ENCODE measurements at places on chromosomes 5 and 9. TPM values are rescaled to one million over a fixed set of nuclear protein-coding genes. Genes with fewer than 3 reads are reported as not detected.

Gene SLC25A2
- total RNA-seq, result 0.72 TPM

Gene ZNF300
- total RNA-seq, result 12.4 TPM

Gene GRIA1
- 1.2 TPM for total RNA-seq

Gene CD74
- total RNA-seq, result 6.3 TPM

Gene DMRT3
- total RNA-seq, result not detected

Gene IL13
- not detected for total RNA-seq

Gene APC
- total RNA-seq, result 48.4 TPM

Gene TGFBI
- total RNA-seq, result 4.6 TPM

Gene HRH2
- 1.7 TPM for total RNA-seq

Gene INSL6
- total RNA-seq, result not detected

DNA sequence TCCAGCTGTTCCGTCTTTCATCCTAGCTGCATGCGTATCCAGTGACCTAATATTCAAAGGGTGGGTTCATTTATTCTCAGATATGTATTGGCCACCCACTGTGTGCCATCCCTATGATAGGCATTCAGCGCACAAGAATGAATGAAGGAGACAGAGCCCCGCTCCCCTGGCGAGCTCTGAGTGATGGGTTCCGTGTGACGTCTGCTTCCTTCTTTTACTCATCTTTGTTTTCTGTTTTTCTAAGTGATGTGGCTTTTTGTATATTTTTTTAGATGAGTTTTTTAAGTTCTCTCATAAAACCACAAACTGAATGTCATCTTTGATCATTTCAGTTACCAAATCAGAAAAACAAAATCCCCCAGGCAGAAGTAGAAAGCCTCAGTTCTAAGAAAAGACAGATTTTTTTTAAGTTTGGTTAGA, 168.3 kb upstream of the OTULINL start:
- peaks cover 29% of the 10 kb centered on the region for H3K4me1 ChIP-seq
- no peak overlapping the region for H3K4me3 ChIP-seq
- no peak for DNase-seq
- peak overlapping the region; percentile 53 for H3K27ac ChIP-seq

GRCh38 chr9:70817311-70817710, 304.1 kb downstream of the TRPM3 start:
- no peak overlapping the region for H3K27ac ChIP-seq
- H3K36me3 ChIP-seq, result no peaks in the 10 kb centered on the region
- peaks cover 16% of the 10 kb centered on the region for H3K4me1 ChIP-seq
- H3K27me3 ChIP-seq, result no peaks in the 10 kb centered on the region
- DNase-seq, result no peak

DNA sequence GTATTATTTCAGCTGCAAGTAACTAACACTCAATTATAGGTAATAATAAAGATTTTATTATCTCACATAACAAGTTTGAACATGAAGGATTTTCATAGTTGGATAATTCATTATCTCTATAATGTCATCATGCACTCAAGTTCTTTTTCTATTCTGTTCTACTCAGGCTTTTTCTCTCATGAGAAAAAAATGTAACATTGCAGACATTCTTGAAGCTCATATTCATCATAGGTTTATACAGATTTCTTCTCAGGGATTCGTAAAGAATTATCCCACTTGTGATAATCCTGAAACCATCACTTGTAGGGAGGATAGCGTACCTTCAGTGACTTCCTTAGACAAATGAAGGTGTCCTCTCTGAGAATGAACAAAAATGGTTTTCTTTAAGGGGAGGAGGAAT, 150.3 kb downstream of the XRCC4 start:
- H3K4me3 ChIP-seq, result no peak overlapping the region
- H3K4me1 ChIP-seq, result no peaks in the 10 kb centered on the region
- H3K27me3 ChIP-seq, result no peaks in the 10 kb centered on the region
- H3K36me3 ChIP-seq, result no peaks in the 10 kb centered on the region
- no peak overlapping the region for H3K27ac ChIP-seq
- no peak for DNase-seq

- DNase-seq, result no peak
- peak overlapping the region; percentile 3 for H3K27ac ChIP-seq
- peaks cover 15% of the 10 kb centered on the region for H3K4me1 ChIP-seq
- H3K27me3 ChIP-seq, result peaks cover 26% of the 10 kb centered on the region
- H3K4me3 ChIP-seq, result peak overlapping the region; percentile 62
- H3K36me3 ChIP-seq, result peaks cover 6% of the 10 kb centered on the region
Observed at GRCh38 chr9:36140086-36141084, 3.9 kb downstream of the GLIPR2 start.

- H3K27ac ChIP-seq, result no peak overlapping the region
- no peaks in the 10 kb centered on the region for H3K27me3 ChIP-seq
- DNase-seq, result peak; percentile 9
- peaks cover 2% of the 10 kb centered on the region for H3K36me3 ChIP-seq
- peaks cover 5% of the 10 kb centered on the region for H3K4me1 ChIP-seq
Observed at GRCh38 chr9:112819635-112820496, 69.3 kb downstream of the SNX30 start.

GRCh38 chr9:88339317-88339716, 48.9 kb upstream of the SPIN1 start:
- no peaks in the 10 kb centered on the region for H3K36me3 ChIP-seq
- H3K27ac ChIP-seq, result peak overlapping the region; percentile 35
- DNase-seq, result no peak
- H3K4me3 ChIP-seq, result no peak overlapping the region
- no peaks in the 10 kb centered on the region for H3K27me3 ChIP-seq

GRCh38 chr9:38094165-38094564, 25.1 kb upstream of the SHB start:
- H3K27me3 ChIP-seq, result peaks cover 1% of the 10 kb centered on the region
- no peak for DNase-seq
- no peaks in the 10 kb centered on the region for H3K36me3 ChIP-seq

DNA sequence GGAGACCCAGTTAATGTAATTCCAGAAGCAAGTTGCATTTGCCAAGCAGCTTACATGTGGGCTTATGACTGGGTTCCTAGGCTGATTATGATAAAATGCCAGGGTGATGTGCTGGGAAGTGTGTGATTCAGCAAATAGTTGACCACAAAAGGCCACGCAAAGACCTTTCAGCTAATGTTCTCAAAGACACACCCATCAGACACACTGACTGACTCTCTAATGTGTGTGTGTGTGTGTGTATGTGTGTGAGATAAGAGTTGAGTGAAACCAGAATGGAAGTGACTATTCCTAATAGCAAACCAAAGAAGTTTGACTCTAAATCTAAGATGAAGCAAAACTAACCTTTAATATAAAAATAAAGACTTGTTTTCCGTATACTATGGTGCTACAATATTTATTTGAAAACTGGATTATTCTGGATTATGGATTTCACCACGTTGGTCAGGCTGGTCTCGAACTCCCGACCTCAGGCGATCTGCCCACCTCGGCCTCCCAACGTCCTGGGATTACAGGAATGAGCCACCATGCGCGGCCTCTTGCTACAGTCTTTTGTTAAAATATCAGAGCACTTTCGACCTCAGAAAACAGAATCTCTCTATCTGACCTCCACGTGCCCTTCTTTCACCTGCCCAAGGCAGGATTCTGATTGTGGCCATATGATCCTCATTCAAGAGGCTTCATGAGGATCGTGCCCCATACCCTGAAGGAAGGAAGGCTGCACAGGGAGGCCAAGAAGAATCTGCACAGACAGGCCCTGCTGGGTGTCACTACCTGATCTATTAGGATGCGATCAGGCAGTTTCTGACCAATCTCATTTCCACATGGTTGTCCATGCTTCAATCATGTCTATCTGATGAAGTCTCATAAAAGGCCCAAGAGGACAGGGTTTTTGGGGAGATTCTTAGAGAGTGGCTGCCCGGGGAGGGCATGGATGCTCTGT, 75.6 kb downstream of the USP20 start:
- H3K36me3 ChIP-seq, result peaks cover 16% of the 10 kb centered on the region
- H3K27ac ChIP-seq, result no peak overlapping the region
- no peak for DNase-seq
- H3K4me3 ChIP-seq, result no peak overlapping the region
- H3K27me3 ChIP-seq, result no peaks in the 10 kb centered on the region
- H3K4me1 ChIP-seq, result no peaks in the 10 kb centered on the region

DNA sequence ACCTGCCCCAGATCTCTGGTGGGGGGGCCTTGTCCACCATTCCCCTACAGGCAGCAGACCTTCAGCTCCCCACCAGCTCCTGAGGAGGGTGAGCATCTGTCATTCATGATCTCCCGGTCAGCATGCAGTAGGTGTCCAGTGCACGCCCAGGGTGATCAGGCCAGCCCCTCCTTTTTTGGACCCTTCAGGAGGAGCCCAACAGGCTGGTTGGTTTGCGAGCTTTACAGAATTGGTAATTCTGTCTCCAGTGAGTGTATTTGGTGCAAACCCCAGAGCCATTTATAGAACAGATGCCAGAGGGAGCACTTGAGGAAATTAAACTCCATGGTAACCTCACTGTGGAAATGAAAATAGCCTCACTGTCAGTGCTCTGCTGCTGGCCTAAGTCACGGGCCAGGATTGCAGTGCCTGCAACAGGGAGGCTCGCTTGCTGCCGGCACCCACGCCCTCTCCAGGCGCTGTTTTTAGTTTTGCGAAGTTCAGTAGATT, 23.4 kb downstream of the WNK2 start:
- peak overlapping the region; percentile 21 for H3K27ac ChIP-seq
- H3K4me3 ChIP-seq, result peak overlapping the region; percentile 27
- DNase-seq, result no peak
- no peaks in the 10 kb centered on the region for H3K27me3 ChIP-seq
- no peaks in the 10 kb centered on the region for H3K36me3 ChIP-seq
- H3K4me1 ChIP-seq, result peaks cover 53% of the 10 kb centered on the region

DNA sequence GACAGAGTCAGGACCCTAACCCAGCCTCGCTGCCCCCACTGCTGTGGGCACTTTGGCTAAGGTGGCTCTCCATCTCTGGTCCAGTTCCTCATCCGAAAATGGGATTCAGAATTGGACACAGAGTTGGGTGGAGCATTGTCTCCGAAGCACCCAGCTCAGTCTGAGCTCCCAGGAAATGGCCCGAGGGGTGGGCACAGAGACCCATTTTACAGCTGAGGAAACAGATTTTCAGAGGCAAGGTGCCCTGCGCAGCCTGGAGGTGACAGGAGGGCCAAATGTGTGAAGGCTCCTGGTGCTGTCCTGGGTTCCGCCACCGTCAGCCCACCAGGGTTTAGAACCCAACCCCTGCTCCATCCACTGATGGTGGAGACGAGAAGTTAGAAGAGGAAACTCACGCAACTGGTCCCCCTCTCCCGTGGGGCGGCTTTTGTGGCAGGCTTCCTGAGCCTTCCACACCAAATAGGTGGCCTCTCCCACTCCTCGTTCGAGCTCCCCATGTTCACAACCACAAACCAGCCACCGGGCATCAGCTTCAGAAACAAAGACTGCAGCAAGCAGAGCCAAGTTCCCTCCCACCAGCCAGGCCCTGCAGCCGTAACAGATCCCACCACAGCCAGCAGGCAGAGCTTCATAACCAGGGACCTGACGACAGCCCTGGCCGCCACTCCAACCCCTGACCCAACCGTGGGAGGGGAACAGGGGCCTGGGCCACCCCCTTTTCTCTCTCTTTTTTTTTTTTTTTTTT, 90.9 kb upstream of the LMX1B start:
- H3K4me1 ChIP-seq, result peaks cover 55% of the 10 kb centered on the region
- no peak for DNase-seq
- no peak overlapping the region for H3K4me3 ChIP-seq
- no peaks in the 10 kb centered on the region for H3K36me3 ChIP-seq
- H3K27ac ChIP-seq, result peak overlapping the region; percentile 17
- peaks cover 23% of the 10 kb centered on the region for H3K27me3 ChIP-seq

DNA sequence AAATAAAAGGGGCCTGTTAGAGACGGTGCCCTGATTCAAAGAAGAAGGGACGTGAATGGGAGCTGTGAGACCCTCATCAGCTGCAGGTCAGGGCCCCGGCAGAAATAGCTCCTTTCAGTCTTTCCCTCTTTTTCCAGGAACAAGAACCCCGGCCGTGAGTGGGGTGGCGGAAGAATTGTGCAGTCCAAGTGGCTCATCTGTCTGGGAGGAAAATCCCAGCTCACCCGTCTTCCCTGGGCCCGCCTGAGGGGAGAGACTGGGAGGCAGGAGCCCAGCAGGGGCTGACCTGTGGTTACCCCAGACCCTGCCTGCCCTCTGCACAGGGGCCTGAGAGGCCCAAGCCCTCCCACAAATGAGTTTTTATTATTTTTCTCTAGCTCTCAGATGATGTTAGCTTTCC, 24.8 kb upstream of the CSF1R start:
- H3K36me3 ChIP-seq, result no peaks in the 10 kb centered on the region
- no peak for DNase-seq
- H3K27ac ChIP-seq, result no peak overlapping the region
- H3K27me3 ChIP-seq, result peaks cover 2% of the 10 kb centered on the region
- H3K4me3 ChIP-seq, result no peak overlapping the region

GRCh38 chr5:111461255-111461671, 51.1 kb downstream of the STARD4 start:
- H3K36me3 ChIP-seq, result peaks cover 3% of the 10 kb centered on the region
- DNase-seq, result peak; percentile 6
- H3K4me3 ChIP-seq, result no peak overlapping the region
- peaks cover 6% of the 10 kb centered on the region for H3K4me1 ChIP-seq
- no peaks in the 10 kb centered on the region for H3K27me3 ChIP-seq

DNA sequence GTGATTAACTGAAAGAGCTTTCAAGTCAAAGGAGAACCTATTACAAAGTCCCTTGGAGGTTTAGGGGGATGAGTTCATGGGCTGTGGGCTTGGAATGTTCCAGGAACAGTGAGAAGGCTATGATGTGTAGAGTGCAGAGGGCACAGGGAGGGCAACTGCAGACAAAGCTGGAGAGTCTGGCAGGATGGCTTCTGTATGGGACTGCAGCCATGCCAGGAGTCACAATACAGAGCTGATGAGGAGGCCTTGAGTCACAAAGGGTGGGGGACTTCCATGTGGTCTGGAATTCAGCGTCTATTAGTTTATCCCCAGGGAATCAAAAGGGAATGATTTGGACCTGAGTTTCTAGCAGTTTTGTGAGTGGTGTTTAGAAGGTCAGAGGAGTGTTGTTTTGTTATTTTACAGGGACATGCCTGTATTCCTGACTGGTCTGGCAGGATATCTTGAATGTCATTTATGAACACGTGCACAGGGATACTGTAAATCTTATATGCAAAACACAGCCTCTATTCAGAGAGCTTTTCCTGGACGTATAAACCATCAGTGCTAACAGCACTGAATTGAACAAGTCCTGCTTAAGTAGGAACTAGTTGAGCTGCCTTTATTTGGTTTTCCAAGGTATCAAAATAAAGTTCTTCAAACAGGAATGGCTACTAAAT, 14.3 kb upstream of the TEK start:
- peak overlapping the region; percentile 64 for H3K27ac ChIP-seq
- no peak for DNase-seq
- H3K4me3 ChIP-seq, result no peak overlapping the region
- peaks cover 6% of the 10 kb centered on the region for H3K4me1 ChIP-seq

- no peak for DNase-seq
- no peaks in the 10 kb centered on the region for H3K27me3 ChIP-seq
- no peak overlapping the region for H3K4me3 ChIP-seq
Observed at GRCh38 chr5:106127985-106128384, 1542.8 kb downstream of the EFNA5 start.

GRCh38 chr5:130424341-130424740, 520.1 kb downstream of the CHSY3 start:
- H3K27ac ChIP-seq, result no peak overlapping the region
- no peaks in the 10 kb centered on the region for H3K4me1 ChIP-seq
- DNase-seq, result no peak
- no peaks in the 10 kb centered on the region for H3K27me3 ChIP-seq
- peaks cover 3% of the 10 kb centered on the region for H3K36me3 ChIP-seq

All from neural crest cell (in vitro differentiated cells).